ENCODE measurements at places on chromosomes 12 and 14.

DNA sequence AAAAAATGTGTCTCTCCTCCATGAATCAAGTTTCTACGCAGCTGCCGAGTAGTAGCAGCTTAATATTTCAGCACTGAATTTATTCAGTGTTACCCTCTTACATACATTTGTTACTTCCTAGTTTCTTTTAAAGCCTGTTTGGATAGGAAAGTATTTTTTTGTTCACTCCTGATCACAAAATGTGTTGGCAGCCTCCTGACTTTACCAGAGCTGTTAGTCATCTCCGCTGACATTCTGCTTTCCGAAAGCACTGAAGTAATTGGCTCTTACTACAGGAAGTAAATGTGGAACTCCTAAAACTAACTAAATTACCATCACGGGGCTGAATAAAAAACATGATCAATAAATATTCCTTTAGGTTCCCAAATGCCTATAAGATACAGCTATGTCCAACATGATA lies 225.5 kb downstream of the EPS8 start:
- no peak for DNase-seq

- DNase-seq: no peak
Observed at GRCh38 chr14:81331229-81332021, 68.7 kb downstream of the STON2 start.

GRCh38 chr12:64268409-64268808 lies 46.3 kb upstream of the KICS2 start:
- no peak for DNase-seq

DNA sequence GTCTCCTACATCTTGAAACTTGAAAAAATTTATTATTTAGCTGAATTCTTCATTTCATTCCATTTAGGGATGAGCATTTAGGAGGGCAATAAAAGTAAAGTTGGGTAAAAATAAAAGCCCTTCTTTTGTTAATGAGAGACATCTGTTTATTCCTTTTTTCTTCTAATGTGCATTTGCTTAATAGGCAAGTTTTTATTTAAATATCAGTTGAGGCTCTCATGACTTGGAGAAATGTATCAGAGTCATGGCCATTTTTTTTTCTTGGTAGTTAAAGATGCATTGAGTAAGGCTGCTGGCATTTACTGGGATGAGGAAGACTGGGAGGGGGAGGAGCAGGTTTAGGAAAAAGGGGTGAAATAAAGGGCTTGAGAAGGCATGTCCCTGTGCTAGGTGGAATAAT lies 609.9 kb upstream of the TMEM132C start:
- no peak for DNase-seq

- DNase-seq: peak; percentile 100
Observed at GRCh38 chr14:23095196-23096108, at the start of gene C14orf119. C14orf119 (plus strand) TSS chr14:23095505; CDS start chr14:23097659, 2,154 bp downstream.

DNA sequence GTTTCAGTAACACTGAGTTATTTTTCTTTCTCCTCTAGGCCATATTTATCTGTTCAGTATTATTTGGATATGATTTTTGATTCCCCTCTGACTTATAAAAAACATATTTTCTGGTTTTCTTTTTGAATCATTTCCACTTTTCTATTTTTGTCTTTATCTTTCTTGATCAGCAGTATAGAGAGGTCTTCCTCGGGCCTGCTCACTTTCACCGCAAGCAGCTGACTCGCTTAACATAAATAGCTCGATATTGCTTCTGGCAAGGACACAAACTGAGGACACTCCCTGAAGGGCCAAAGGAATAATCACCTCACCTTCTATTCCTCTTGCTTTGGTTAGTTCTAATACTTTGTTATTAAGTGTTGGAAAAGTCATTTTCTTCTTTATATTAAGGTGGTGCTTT lies 25.8 kb upstream of the TRHDE start:
- no peak for DNase-seq

DNA sequence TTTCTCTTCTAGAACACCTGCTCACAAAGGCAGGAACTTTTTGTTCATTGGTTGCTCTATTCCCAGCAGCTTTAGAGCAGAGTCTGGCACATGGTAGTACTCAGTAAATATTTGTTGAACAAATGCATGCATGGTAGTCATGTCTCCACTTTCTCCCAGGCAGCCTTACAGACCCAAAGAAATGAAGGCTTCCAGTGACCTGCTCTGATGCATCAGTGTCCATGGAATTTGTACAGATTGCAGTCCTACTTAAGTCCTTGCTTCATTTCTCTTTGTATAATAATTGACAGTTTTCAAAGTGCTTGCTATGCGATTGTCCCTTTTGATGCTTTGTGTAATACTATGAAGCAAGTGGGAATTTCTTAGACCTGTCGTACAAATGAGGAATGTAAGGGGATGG lies 119.6 kb downstream of the DERA start:
- no peak for DNase-seq

- DNase-seq: no peak
Observed at GRCh38 chr14:60195179-60195810, 30.1 kb upstream of the DHRS7 start.

DNA sequence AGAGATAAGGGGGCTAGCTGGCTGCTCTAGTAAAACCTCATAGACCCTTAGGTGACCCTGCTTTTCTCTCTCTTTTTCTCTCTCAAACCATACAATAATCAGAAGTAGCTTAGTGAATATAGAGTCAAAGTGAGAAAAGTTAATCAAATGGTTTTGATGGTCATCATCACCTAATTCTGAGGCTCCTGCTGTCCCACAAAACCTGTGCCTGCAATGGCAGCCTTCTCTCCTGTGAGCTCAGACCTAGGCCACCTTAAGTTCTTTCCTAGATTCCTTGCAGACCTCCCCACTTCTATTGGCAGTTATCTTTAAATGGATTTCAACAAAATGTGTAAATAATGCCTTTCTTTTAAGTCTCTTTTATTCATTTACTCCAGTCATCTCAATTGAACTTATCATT lies 1.5 kb upstream of the RPAP3 start:
- no peak for DNase-seq

DNA sequence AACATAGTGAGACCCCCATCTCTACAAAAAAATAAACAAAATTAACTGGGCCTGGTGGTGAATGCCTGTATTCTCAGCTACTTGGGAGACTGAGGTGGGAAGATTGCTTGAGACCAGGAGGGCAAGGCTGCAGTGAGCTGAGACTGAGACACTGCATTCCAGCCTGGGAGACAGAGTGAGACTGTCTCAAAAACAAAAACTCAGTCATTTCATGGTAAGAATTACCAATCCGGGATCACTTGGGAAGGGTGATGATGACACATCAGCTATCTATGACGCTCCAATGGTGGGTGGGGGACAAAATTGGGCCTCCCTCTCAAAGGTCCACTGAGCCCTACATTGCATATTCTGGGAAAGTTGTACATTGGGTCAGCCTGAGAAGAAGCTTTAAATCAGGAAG lies 47.7 kb downstream of the SERPINA3 start:
- no peak for DNase-seq

GRCh38 chr14:77014004-77014604 lies 14.4 kb downstream of the IRF2BPL start:
- no peak for DNase-seq

DNA sequence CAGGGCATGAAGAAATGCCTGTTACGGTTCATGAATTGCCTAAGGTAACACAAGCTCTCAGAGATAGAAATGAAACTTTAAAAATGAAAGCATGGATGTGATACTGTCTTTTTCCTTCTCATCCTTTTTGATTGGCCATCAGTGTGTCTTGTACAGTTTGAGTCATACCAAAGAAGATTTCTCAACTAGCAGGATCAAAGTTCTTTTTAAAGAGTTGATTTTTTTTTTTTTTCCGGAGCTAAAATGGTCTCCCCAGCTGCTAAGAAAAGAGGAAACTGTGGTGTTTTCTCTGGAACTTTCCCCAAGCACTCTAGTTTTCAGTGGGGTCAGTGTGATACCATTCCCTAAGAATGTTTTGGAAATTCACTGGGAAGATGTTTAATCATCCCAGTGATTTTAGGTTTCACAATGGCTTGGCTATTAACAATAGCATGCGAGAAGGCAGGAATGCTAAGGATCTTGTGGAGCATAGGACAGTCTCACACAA lies 105.0 kb downstream of the ETNK1 start:
- DNase-seq: no peak

GRCh38 chr14:73662487-73662943 lies 17.7 kb downstream of the DNAL1 start:
- no peak for DNase-seq

- DNase-seq: no peak
Observed at GRCh38 chr12:95709152-95709551, 81.4 kb downstream of the NTN4 start.

- no peak for DNase-seq
Observed at GRCh38 chr12:44696542-44696941, 179.6 kb downstream of the NELL2 start.

DNA sequence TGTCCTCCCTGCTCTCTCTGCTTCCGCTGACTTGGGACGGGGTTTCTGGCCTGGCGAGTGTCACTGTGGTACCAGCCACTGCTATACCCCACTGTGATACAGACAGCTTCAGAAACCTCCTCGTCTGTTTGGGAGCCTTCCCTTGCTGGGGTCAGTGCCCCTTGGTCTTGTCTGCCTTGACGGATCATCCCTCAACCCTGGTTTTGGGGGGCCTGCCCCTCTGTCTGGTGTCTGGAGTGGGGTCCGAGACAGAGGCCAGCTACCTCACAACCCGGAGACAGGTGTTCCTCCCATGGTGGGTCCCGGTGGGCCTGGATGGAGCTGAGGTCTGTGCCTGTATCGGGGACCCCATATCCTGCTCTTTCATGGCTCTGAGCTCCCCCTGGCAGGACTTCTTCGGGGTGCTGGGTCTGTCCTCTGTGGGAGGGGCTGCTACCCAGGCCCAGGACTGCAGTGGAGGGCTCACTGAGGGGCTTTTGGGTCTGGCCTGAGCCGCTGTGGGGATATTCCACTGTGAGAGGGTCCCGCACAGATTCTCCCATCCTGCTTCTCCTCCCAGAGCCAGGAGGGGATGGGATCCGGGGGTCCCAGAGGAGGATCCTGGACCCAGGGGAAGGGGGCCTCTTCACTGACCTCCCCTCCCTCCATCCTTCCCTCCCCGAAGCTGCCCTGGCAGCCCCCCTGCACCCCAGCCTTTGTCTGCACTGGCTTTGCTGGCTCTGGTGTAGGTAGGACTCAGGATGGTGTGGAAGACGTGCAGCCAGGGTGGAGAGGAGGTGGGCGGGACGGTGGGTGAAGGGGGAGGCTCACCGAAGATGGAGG lies 365.5 kb downstream of the TMEM121 start:
- DNase-seq: no peak

GRCh38 chr12:47736877-47737676 lies 11.8 kb upstream of the ENDOU start:
- no peak for DNase-seq

DNA sequence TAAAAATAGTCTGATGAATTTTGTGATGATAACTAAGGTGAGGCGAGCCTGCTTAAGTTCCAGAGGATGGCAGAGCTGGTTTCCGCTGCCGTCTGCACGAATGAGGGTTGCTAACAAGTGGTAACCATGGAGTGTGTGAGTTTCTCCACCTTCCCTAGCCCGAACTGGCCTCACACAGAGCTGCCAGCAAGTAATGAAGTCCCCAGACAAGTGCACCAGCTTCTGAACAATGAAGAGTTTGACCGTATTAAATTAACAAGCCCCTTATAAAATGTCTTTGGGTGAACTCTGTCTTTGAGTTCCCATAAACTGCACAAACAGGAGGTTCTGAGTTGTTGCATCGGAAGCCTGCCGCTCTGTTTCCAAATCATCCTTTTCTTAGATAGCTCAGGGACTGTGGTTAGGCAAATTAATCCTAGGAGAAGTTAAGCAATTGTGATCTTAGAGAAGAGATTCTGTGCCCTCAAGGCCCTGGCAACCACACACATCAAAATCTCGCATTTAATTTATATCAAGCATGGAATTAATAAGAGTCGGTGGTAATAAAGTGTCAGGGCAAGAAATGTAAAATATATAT lies 274.1 kb upstream of the DAAM1 start:
- DNase-seq: no peak

GRCh38 chr14:90778571-90779255 lies 37.5 kb downstream of the TTC7B start:
- DNase-seq: no peak

GRCh38 chr12:3119756-3120601 lies 42.8 kb downstream of the TSPAN9 start:
- no peak for DNase-seq

DNA sequence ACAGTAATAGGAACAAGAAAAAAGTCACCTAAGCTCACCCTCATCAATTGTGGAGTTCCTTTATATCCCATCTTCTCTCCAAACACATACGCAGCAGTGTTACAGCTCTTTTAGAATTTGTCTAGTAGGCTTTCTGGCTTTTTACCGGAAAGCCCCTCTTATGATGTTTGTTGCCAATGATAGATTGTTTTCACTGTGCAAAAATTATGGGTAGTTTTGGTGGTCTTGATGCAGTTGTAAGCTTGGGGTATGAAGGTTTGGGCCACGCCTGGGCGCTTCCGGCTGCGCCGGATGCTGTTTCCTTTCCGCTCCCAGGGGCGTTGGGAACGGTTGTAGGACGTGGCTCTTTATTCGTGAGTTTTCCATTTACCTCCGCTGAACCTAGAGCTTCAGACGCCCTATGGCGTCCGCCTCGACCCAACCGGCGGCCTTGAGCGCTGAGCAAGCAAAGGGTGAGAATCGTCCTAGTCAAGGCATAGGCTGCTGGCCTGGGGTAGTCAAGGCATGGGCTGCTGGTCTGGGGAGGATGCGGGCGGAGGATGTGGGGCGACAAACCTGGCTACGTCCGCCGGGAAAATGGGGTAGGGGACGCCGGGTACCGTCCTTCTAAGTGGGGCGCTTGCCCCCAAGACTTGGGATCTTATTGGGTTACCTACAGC lies at the start of the genes C12orf57 and RNU7-1:
Gene C12orf57 (plus strand): TSS at position 301 of the 659 bp plus-strand sequence. CDS start 100 bp downstream, at position 401.
Gene RNU7-1 (plus strand): TSS at position 95 of the 659 bp plus-strand sequence.
- DNase-seq: peak; percentile 72

- DNase-seq: no peak
Observed at GRCh38 chr12:98182821-98183220, 332.6 kb upstream of the TMPO start.

GRCh38 chr12:106304797-106305196 lies 2.3 kb downstream of the TCP11L2 start:
- no peak for DNase-seq

GRCh38 chr12:12918781-12919389 lies 27.5 kb downstream of the GPRC5A start:
- no peak for DNase-seq

DNA sequence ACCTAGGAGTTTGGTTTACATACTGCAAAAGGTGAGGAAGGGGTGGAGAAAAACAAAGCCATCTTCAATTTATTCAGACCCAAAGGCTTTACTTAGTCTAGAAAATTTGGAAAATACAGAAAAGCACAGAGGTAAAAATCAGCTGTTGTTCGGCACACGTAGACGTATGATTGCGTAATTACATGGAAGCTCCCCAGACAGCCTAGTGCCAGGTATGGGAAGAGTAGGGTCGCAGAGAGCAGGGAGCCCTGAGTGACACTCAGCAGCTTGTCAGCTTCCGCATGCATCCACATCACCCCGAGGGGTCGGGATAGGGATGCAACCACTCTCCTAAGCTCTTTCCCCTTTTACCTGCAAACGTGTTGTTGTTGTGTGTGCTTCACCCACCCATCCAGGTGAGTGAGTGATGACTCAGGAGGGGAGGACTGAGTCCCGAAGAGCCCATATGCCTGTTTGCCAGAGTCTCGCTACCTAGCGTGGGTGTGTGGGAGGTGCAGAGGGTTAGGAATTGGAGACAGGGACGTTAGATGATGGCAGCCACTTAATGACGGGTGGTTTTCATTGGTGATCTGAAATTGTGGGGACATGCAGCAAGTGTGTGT lies 20.1 kb downstream of the PIWIL1 start:
- no peak for DNase-seq

GRCh38 chr12:130608132-130608531 lies 108.0 kb downstream of the RIMBP2 start:
- no peak for DNase-seq

All from stimulated activated CD4-positive, alpha-beta T cell treated with anti-CD3 and anti-CD28 coated beads, Interleukin-4, amount 100 ng/mL, for 1 hour (primary cell).